ENCODE measurements at places on chromosomes 16 and 17. TPM values are rescaled to one million over a fixed set of nuclear protein-coding genes. Genes with fewer than 3 reads are reported as not detected.

BRIP1 gene
- polyA plus RNA-seq: 8.2 TPM

JMJD8 gene
- polyA plus RNA-seq: 73.7 TPM

HOXB8 gene
- 5.8 TPM for polyA plus RNA-seq

SPATA22 gene
- not detected for polyA plus RNA-seq

ZNF319 gene
- polyA plus RNA-seq: 11.3 TPM

- DNase-seq: no peak
Measured at GRCh38 chr16:87390641-87391323, 1.4 kb upstream of the MAP1LC3B start.

DNA sequence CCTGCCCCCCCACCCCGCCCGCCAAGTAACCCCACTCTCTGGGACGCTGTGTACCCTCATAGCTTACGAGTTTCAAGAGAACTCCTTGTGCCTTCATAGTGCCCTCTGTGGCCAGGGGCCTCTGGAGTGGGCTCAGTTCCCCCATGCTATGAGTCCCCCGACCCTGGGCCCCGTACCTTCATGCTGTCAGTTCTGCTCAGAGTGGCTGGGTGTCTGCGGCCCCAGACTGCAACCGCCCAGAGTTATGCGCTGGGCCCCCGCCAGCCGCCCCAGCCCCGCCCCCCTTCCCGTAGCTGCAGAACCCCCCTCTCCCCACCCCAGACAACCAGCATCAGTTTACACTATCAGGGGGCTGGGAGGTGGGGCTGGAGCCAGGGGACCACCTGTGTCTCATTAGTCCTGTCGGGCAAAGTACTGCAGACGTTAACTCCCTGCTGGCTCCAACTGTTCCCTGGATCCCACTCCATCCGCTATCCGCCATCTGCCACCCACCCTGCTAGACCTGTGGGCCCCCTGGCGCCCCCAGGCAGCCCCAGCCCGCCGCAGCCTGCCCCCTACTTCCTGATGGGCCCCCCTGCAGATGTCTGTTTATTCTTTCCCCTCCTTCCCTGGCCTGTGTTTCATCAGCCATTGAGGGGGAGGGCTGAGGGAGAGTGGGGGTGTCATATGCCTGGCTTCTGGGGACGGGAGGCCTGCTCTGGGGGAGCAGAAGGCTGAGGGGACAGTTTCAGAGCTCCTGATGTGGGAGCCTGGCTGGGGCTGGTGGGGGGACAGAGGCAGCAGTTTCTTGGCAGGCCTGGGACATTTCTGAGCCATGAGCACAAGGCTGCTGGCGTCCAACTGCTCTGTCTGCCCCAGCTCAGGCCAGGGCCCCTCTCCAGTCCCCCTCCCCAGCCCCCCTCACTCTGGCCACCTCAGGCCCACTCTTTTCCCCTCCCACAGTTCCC is at the start of gene MFAP4:
Gene MFAP4 (minus strand): TSS at position 217 of the 947 bp plus-strand sequence. CDS start 35 bp downstream, at position 182.
- DNase-seq: no peak

GRCh38 chr16:69057400-69058378 is 47.8 kb upstream of the HAS3 start:
- peak; percentile 92 for DNase-seq

DNA sequence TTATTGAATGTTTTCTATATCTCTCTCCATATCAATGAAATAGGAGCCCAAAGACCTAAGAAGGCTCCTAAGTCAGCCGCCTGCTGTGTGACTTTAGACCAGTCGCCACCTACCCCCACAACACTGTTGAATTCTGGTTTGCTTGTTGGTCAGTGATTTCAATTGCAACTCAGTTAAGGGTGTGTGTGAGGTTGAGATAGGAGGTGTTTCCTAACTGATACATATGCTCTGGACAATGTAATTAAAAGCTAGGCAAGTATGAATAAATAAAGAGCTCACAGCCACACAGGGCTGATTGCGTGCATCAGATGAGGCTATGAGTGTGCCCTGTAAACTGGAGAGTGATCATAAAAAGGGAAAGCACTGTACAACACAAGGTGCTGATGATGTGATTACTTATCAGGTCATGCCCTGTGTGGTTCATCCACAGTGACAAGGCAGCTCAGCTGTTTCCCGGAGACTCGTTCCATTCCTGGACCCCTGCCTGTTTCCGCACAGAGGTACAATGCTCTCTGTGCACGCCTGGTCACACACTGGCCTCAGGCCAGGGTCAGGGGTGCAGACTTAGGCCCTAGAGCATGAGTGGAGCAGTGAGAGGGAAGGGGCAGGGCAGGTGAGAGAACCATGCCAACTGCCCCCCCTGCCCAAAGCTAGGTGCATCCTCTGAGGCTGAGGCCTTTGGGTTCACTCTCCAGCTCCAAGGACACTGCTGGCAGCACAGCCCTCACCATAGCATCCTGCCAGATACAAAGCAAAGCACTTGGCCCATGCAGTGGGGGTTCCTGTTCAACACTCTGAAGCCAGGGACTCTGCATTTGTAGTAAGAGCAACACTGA is 3.3 kb upstream of the KRT35 start:
- DNase-seq: no peak

GRCh38 chr17:82583720-82584234 is 64.2 kb downstream of the FOXK2 start:
- DNase-seq: no peak

DNA sequence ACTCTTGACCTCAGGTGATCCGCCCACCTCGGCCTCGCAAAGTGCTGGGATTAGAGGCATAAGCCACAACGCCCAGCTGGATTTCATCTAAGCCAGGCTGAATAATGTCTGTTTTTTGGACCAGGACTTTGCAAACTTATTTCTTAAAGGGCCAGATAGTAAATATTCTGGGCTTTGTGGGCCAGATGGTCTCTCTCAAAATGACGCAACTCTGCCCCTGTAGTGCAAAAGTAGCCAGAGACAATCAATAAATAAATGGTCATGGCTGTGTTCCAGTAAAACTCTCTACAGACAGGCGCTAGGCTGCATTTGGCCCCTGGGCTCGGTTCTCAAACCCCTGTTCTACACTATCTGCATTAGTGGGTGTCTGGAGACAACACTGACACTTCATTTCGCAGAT is 121.9 kb upstream of the CDH13 start:
- DNase-seq: no peak

- DNase-seq: peak; percentile 92
Measured at GRCh38 chr17:63275318-63275970, 170.7 kb downstream of the CYB561 start.

- no peak for DNase-seq
Measured at GRCh38 chr17:42017866-42018200, 594 bp upstream of the DNAJC7 start.

DNA sequence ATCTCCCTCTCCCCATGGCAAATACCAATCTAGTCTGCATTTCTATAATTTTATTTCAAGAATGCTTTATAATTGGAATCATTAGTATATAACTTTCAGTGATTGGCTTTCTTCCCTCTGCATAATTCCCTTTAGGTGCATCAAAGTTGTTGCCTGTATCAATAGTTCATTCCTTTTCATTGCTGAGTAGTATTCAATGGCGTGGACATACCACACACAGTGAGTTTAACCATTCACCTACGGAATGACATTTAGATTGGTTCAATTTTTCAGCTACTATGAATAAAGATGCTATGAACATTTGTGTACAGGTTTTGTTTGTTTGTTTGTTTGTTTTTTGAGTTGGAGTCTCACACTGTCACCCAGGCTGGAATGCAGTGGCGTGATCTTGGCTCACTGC is 9.7 kb downstream of the OTOA start:
- no peak for DNase-seq

- no peak for DNase-seq
Measured at GRCh38 chr17:74935585-74936469, at the start of gene OTOP3. Gene OTOP3, plus strand, starts transcription at chr17:74935898. Its CDS starts 24 bp downstream, at chr17:74935922.

DNA sequence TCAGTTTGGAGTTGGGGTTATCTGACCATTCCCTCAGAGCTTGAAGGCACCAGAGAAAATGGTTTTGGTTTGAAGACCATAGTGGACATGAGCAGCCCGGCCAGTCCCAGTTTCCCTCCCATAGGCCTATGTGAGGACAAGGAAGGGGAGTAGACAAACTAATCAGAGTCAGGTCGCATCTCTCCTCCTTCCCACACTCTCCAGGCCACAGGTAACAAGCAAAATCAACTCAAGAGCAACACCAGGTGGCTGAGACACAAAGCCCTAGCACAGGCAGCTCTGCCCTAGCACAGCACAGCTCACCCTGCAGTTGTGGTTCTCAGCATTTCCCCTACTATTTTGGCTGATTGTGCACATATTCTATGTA is 7.2 kb downstream of the SUPT4H1 start:
- DNase-seq: no peak

- DNase-seq: no peak
Measured at GRCh38 chr17:17426184-17426583, 50.6 kb upstream of the MED9 start.

GRCh38 chr17:17781591-17782496 is 54.9 kb downstream of the SREBF1 start:
- peak; percentile 43 for DNase-seq

GRCh38 chr16:78249056-78249455 is 149.6 kb downstream of the WWOX start:
- DNase-seq: no peak

DNA sequence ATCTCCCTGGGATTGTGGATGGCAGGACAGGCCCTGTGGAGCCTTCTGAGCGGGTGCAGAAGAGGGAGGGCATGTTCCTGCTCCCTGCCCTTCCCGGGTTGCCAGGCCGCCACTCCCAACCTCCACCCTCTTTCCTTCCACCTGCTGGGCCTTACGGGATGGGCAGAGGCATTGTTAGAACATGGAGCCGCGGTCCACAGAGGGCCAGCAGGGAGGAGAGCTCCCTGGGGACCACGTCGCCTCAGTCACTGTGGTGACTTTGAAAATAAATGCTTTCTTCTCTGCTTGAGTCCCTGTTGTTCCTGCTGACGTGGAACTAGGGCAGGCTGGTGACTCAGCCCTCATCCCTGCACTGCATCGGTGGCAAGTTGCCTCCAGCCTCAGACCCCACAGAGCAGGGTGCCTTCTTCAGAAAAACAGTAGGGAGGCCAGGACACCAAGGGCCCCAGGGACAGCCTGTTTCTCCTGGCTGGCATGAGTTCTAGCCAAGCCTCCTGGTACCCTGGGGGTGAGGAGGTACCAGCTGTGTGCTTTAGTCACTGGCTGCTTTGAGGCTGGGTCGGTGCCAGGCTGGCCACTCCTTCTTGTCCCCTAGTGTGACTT is 224.9 kb downstream of the SEC14L1 start:
- peak; percentile 76 for DNase-seq

DNA sequence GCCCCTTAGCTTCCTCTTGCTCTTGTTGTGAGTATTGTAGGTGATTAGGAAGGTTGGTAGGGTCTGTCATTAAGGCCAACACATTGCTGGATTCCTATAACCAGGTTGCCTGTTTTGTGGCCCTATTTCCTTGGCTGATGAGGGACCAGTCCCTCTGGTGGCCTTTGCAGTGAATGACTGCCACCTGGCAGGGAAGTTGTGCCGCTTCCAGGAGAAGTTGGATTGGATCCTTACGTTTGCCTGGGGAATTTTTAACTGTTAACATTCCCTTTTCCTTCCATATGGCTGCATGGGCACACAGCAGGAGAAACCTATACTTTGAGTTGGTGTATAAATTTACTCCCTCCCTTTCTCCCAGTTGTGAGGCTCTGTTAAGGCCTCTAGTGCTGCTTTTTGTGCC is 32.4 kb downstream of the LCMT1 start:
- DNase-seq: peak; percentile 36

Data from A549 (cell line).